ENCODE measurements at places on chromosomes 1 and 21. TPM values are rescaled to one million over a fixed set of nuclear protein-coding genes. Genes with fewer than 3 reads are reported as not detected.

DNA sequence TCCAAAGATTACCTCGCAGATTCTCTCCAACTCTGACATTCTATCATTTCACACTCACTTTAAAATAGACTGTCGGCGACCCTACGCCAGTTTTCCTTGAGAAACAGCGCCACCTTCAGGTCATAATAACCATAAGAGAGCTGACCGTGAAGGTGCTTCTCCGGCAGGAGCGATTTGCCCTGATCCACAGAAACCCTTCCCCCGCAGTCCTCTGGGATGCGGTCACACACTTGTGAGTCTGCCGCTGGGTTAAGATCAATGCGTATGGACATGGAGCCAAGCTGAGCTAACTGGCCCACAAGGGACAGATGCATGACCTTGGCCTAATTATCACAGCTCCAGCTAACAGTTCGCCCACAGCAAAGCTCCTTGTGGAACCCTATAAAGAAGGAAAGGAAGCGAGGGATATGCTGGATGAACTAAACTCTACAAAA lies 32.8 kb upstream of the IFNAR2 start:
- DNase-seq: no peak

GRCh38 chr1:32007591-32007940 lies 6.1 kb upstream of the KHDRBS1 start:
- DNase-seq: no peak

- DNase-seq: no peak
Measured at GRCh38 chr1:212671342-212672031, 28.2 kb downstream of the BATF3 start.

- no peak for DNase-seq
Measured at GRCh38 chr1:182643699-182644098, 39.5 kb upstream of the RGS16 start.

S100A16 gene
- total RNA-seq: not detected

OLFML2B gene
- total RNA-seq: 0.12 TPM
